Epithelial cell of esophagus (primary cell): ENCODE measurements at places on chromosomes 2 and 18.

- DNase-seq: no peak
Measured at GRCh38 chr2:234792621-234793022, 159.2 kb upstream of the SH3BP4 start.

GRCh38 chr2:189221811-189222467 is 42.4 kb upstream of the COL5A2 start:
- peak; percentile 75 for DNase-seq

- no peak for DNase-seq
Measured at GRCh38 chr2:15073664-15074063, 441.1 kb downstream of the LRATD1 start.

- no peak for DNase-seq
Measured at GRCh38 chr2:217444509-217444908, 558.3 kb downstream of the TNS1 start.

DNA sequence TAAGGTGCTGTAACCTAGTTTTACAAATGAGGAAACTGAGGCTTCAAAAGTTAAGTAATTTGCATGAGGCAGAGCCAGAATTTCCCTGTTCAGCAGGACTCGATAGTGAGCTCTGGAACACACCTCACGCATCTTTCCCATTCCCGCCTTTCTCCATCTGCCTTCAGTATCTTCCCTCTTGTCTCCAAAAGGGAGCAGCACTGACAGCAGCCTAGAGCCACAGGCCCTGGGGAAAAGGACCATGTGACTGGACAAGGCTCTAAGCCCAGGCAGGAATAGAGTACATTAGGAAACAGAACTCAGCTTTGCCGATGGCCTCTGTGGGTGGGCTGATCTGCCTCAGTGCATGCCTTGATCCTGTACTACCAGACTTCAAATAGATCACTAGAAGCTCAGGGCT is 21.5 kb downstream of the GPR155 start:
- no peak for DNase-seq

DNA sequence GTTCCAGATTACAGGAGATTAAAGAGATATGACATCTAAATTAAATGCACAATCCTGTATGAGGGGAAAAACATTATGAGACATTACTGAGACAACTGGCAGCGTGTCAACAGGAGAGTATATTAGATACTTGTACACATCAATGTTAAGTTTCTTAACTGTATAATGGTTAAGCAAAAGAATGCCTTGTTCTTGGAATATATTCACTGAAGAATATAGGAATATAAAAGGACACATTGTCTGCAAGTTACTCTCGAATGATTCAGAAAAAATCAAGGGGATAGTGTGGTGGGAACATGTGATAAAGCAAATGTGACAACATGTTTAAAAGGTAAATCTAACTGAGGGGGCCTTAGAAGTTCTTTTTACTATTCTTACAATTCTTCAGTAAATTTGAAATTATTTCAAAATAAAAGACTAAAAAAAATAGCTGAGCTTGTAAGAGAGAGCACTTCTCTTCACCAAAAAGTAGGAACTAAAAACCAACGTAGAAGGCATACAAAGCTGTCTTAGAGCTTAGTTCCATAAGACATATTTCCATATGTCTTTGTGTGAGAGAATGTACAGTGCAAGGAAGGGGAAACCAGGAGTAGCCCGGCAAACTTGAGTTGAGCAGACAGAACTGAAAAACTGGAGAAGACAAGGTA is 7.5 kb downstream of the WDPCP start:
- no peak for DNase-seq

DNA sequence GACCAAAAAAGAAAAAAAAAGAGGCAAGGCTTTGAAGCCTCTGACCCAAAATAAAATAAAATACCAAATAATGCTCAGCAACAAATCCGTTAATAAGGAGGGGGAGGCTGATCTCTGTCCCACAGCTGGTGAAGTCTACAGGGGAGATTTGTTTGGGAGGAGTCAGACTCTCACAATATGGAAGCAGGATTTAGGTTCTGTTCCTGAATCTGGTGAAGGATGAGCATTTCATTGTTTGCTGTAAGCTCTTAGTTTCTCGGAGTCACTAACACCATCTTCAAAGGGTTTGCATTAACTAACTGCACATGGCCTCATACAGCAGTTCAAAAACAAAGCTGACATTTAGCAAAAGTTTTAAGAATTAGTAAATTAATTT is 339.4 kb upstream of the TNP1 start:
- DNase-seq: no peak

GRCh38 chr18:53944721-53945120 is 279.7 kb downstream of the MBD2 start:
- peak; percentile 9 for DNase-seq

- no peak for DNase-seq
Measured at GRCh38 chr2:974054-974453, 23.4 kb downstream of the SNTG2 start.

DNA sequence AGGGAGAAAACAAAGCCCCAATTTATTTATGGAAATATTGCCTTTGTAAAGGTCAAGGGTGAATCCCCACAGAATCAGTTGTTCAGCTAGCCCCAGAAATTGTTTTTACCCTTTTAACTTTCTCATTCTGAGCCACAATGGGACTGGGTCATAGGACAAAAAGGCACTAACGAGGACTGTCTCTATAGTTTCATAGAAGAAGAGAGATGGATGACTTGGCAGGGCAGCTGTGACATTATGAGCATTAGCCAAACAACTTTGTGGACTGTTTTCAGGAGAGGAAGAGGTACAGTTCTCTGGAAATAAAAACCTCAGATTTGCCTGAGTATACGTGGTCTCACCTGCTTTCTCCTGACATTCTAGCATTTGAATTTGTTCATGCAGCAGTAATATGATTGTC is 1155.8 kb upstream of the CHAC2 start:
- DNase-seq: no peak

- no peak for DNase-seq
Measured at GRCh38 chr2:199810422-199811171, 40.4 kb downstream of the FTCDNL1 start.

GRCh38 chr2:30048636-30049175 is 98.1 kb upstream of the YPEL5 start:
- DNase-seq: no peak

DNA sequence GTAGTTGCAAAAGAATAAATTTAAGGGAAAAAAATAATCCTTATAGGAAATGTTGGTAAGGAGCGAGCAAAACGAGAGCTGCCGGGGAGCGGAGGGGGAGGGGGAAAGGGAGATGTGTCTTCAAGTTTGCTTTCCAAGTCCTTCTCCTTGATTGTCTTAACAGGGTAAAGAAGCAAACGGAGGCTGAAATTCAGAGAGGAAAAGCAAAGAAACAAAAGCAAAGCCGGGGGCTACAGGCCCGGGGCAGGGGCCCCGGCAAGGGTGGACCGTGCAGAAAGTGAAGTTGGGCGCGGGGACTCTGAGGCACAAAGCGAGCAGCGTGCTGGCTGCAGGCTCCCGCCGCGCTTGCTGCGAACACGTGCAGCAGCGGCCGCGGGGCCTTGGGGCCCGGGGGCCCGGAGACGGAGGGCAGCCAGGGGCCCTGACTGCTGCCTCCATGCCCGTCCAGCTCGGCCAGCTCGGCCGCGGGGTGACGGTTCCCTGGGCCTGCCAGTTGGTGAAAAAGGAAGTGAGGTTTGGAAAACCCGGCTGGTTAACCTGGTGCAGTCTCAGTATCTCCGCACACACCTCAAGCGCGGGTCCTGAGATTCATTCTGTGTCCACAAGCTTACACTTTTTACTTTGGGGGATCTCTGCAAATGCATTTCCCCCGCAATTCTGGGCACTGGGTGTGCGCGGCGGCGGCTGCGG is 4.1 kb downstream of the BCL11A start:
- DNase-seq: peak; percentile 46

GRCh38 chr2:130319536-130319935 is 23.2 kb upstream of the IMP4 start:
- DNase-seq: peak; percentile 68

- DNase-seq: no peak
Measured at GRCh38 chr2:68516051-68516955, 48.9 kb downstream of the APLF start.

DNA sequence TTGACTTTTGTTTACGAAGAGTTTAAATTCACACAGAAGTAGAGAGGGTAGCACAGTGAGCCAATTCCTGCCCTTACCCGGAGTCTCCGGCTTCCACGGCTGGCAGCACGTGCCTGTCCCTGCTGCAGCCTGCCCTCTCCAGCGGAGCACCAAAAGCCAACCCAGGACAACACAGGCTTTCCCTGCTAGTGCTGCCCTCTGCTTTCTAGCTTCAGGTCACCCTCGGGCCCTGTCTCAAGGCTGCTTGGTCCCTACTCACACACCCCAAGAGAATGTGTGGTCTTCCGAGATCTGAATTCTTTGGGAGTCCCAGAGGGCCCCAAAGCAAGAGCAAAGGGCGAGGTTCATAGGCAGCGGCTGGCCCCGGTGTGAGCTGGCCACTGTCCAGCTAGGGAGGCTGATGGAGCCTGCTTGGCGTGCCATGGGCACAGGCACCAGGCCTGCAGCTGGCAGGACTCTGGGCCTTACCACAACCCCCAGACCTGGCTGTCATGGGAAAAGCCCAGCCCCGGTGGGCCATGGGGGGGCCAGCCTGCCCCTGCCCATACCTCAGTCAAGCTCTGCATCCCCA is 7.0 kb upstream of the HS6ST1 start:
- no peak for DNase-seq
